ENCODE measurements at places on chromosomes 3 and 15.

DNA sequence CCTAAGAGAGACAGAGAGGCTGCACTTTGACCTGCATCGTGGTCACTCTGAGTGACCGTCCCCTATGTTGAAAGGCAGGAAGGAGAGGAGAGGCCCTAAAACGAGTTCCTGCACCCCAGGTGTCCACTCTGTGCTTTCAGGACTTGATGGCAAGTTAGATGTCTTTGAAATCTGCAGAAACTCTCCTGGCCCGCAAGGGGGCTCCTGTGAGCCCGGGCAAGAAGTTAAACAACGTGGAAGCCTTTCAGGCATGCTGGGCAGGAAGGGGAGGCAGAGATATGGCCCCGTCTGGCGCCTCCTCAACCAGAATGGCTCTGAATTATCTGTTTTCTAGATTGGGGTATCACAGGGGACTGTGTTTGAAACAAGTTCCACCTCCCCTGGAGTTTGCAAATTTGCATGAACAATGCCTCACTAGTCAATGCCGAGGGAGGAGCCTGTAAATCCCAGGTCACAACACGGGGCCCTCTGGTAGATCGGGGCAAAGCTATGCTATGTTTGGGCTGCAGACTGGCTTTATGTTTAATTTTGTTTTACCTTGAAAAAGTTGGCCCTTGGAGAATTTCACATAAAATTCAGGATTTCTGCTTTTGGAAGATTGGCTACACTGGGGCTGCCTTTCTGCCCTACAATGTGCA lies 9.8 kb downstream of the CTXND1 start:
- DNase-seq = no peak

DNA sequence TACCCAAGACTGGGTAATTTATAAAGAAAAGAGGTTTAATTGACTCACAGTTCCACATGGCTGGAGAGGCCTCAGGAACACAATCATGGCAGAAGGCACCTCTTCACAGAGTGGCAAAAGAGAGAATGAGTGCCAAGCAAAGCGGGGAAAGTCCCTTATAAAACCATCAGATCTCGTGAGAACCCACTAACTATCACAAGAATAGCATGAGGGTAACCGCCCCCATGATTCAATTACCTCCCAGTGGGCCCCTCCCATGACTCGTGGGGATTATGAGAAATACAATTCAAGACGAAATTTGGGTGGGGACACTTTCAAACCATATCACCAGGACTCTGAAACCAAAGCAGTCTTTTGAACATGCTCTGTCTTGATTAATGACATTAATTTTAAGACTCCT lies 7.0 kb downstream of the RTP3 start:
- peak; percentile 5 for DNase-seq

GRCh38 chr3:172135820-172136219 lies 96.4 kb downstream of the FNDC3B start:
- no peak for DNase-seq

GRCh38 chr3:112672716-112673541 lies 32.0 kb upstream of the CCDC80 start:
- peak; percentile 18 for DNase-seq

DNA sequence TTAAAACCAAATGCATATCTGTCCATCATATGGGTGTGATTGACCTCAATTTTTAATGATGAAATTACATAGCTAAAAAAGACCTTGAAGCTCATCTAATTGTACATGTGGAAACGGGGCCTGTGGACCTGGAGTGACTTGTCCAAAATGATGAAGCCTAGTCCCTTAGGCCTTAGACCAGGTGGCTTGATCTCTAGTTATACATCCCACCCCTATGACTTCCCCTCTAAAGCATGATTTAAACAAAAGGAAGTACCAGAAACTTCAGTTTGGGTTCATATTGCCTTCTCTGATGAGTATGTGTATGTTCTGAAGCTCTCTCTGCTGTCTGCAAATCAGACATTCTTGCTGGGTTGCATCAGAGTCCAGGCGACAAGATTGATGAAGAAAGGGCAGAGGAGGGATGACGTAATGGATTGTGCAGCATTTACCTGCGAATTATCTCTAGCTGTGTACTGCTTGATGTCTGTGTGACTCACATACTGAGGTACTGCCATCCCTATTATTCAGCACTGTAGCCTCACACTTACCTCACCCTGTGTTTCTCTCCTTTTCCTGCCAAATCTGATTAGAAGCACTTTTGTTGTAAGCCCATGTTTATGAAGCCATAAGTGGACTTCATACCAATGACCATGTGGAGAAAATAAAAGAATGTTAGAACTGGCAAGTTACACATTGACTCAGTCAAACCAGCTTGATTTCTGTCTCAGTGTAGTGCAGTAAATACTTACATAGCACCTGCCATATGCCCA lies 111.5 kb downstream of the FILIP1L start:
- no peak for DNase-seq

- no peak for DNase-seq
Observed at GRCh38 chr15:53693729-53694475, 65.6 kb downstream of the WDR72 start.

GRCh38 chr3:30470496-30470895 lies 135.9 kb upstream of the TGFBR2 start:
- DNase-seq = no peak

- no peak for DNase-seq
Observed at GRCh38 chr3:157912514-157913451, 193.4 kb downstream of the SHOX2 start.

- DNase-seq = no peak
Observed at GRCh38 chr3:15983232-15983631, 185.5 kb upstream of the ANKRD28 start.

DNA sequence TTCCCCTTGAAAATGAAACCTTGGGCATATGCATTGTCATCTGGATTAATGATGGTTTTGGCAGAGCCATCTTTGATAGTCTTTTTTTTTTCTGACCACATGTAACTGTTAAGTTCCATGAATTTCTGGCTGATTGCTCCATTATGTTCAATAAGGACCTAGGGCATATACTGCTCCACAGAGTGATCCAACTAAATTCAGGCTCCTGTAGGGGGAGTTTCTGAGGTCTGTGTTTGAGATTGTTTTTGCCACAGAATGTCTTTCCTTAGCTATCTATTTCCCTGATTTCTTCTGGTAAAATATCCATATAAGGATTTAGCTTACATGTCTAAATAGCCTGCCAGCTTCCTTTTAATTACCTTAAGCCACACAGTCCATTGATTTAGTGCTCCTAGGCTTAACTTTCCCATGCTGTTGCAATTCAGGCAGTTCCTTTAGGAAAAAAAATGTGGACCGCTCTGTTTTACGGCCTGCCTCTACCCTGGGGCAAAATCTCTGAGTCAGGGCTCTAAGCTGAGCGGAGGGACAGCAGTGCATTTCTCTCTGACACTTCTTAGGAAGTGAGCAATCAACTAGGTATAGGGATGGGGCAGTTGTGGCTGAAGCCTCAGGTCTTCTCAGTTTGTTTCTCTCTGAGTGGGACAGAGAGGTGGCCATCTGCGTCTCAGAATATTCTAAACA lies 796.2 kb downstream of the NR2F2 start:
- DNase-seq = no peak

DNA sequence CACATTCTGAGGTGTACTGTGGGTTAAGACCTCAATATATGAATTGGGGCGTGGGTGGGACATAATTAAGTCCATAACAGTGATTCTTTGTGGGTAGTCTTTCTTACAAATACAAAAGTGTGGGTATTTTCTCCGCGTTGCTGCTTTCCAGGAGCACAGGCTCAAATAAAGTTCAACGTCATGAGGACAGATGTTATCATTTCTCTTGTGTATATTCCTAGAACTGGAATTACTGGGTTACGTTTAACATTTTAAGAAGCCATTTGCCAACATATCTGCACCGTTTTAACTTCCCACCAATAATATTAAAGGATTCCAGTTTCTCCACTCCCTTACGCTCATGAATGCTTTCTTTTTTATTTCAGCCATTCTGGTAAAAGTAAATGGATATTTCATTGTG lies 39.6 kb downstream of the ZNF860 start:
- DNase-seq = no peak

DNA sequence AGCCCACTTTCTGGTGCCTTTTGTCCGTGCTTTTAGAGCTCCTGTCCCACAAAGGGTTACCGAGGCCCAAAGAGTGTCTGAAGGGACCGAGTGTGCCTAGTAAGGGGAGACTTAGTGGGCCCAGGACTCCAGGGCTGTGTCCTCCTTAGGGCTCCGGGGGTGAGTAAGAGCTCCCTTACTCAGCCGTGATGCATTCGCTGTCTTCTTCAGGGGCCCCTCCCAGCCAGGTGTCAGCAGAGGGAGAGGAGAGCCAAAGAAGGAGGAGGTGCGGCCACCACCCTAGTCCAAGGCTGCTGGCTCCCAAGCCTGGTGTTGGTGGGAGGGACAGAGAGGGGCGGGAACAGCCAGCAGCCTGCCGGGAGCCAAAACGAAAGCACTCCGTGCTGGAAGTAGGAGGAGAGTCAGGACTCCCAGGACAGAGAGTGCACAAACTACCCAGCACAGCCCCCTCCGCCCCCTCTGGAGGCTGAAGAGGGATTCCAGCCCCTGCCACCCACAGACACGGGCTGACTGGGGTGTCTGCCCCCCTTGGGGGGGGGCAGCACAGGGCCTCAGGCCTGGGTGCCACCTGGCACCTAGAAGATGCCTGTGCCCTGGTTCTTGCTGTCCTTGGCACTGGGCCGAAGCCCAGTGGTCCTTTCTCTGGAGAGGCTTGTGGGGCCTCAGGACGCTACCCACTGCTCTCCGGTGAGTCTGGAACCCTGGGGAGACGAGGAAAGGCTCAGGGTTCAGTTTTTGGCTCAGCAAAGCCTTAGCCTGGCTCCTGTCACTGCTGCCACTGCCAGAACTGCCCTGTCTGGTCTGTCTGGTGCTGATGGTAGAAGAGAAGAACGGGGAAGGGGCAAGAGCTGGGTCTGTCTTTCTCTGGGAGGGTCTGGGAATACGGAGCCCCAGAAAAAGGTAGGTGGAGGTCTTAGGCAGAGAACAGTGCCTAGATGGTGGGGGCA lies at the start of gene IL17RC:
IL17RC (plus strand) TSS at position 365 of the 947 bp plus-strand sequence; CDS start at position 583, 218 bp downstream.
- no peak for DNase-seq

- no peak for DNase-seq
Observed at GRCh38 chr3:62241279-62241678, 132.1 kb downstream of the FEZF2 start.

DNA sequence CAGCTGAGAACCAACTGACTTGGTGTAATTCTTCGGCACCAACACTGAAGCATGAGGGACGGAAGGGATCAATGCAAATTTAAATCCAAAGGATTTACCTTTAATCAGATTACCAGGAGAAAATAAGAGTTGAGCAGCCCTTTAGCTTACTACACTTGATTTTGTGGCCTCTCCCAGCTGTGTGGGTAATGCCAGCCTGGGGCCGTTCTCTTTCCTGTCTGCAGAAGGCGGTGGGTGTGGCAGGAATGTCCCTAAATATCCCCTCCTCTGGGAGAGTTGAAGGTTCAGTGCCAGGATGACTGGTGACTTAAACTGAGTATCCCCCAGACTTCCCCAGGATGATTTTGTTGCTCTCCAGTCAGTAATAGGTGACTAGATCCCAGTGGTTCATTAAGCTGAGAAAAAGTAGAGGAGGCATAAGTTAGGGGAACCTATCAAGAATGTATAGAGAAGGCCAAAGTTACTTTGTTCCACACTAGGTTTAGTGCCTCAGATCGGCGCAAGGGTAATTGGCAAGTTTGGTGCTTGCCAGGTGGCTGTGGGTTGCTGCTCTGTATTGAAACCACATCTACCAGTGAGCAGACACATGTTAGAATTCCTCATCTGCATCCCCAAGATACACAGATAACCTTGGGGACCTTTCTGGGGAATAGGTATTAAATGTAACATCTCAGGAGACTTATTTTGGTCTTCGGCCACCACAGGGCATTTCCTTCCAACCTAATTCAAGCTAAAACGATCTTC lies 23.1 kb downstream of the MAPKBP1 start:
- no peak for DNase-seq

DNA sequence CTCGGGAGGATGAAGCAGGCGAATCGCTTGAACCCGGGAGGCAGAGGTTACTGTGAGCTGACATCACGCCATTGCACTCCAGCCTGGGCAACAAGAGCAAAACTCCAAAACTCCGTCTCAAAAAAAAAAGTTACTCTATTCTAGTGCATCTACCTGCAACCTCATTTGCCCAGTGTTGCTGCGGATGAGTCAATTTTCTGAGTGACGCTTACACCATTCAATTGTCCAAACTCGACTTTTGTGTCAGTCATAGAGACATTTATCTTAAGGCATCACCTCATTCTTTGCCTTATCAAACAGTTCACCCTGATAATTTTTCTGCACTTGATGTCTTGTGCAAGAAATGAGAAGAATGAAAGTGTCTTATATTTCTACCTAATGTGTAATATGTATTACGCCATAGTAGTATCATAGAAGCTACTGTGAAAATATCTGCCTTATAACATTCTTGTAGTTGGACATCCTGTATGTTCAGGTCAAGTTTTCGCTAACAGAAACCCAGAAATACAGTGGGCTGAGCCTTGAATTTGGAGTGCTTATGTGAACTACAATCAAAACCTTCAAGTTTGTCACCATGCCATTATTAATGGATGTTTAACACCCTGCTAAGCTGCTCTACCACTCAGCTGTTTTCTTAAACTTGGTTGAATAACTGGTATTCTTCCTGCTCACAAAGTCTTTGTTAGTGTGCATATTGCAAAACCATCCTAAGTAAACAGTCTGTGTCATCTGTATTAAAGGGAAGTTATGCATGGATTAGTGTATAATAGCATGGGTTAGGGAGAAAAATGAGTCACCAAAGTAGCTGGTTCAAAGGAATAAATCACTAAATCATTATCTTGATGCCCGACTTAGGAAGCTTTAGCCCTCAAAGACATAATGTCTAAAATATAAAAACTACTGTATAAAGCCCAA lies 531.0 kb upstream of the NR2F2 start:
- no peak for DNase-seq

DNA sequence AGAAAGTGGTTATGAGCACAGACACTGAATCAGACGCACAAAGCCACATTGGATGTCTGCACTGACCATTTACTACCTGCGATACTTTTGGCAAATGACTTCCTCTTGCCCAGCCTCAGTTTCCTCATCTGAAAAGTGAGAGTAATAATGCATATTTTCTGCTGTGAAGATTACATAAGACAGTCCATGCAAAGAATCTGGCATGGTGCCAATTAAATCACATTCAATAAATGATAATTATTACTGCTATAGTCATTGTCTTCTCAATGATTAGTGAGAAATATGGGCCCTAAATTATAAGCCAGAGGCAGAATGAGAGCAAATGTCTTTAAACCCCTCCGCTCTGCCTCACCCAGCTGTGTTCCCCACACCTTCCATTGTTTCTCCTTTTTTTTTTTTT lies 16.0 kb upstream of the BCL2L10 start:
- no peak for DNase-seq

DNA sequence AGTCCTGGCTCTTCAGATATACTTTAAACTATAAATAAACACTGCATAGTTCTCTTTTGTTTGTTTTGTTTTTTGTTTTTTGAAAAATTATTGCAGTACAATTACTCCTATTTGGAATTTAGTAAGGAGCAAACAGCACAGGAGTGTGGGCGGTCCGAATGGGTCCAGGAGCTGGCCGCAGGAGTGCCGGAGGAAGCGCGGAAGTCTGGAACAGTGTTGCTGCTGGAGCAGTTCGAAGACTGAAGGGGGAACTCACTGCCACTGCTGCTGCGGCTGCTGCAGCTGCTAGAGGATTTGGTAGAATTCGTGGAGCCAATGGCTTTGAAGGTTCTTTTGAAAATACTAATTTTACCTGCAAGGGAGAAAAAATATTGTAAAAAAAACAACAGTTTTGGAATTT lies 329.9 kb downstream of the ZNF385D start:
- DNase-seq = no peak

- no peak for DNase-seq
Observed at GRCh38 chr15:73806698-73807483, 53.7 kb upstream of the INSYN1 start.

- no peak for DNase-seq
Observed at GRCh38 chr15:39376371-39376909, 204.4 kb upstream of the THBS1 start.
